ENCODE measurements at places on chromosomes 11 and 22.

- DNase-seq, result no peak
Measured at GRCh38 chr11:107044503-107044902, 26.2 kb upstream of the GUCY1A2 start.

- no peak for DNase-seq
Measured at GRCh38 chr11:66745356-66746235, 16.6 kb upstream of the SPTBN2 start.

DNA sequence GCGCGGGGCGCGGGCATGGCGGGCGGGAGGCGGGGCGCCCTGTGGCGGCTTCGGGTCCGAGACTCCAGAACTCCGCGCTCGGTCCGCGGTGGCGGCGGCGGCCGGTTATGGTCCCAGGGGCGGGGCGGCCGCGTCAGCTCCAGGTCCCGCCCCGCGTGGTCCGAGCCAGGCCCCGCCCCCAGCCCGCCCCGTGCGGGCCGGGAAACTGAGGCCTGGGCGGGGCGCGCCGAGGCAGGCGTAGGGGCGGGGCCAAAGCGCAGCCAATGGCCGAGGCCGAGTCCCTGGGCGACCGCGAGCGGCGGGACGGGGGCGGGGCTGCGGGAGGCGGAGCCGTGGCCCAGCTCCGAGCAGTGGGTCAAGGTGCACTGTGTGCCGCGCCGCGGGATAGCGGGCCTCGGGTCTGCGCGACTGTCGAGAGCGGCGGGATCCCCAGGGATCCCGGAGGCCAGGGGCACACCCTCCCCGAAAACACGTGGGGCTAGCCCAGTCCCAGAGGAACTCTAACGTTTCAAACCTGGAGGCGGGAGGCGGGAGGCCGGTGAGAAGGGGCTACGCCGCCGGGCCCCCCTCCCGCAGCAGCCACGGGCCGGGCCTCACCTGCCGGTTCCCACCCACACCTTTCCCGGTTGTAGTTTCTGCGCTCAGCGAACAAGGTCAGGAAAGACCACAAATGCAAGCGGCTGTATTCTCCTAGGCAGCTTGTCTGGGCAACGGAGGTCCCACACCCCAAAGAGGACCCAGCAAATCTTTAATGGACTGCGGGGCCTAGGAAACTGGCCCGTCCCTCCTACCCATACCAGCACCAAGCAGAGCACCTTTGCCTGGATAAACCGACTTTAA lies at the start of gene SLC25A1:
Gene SLC25A1, minus strand, starts transcription at position 80 of the 840 bp plus-strand sequence. Its CDS starts 63 bp downstream, at position 17.
- peak; percentile 61 for DNase-seq

GRCh38 chr11:6333095-6333494 lies 12.8 kb upstream of the CAVIN3 start:
- DNase-seq, result no peak

- no peak for DNase-seq
Measured at GRCh38 chr11:16215352-16215751, 141.0 kb downstream of the SOX6 start.

DNA sequence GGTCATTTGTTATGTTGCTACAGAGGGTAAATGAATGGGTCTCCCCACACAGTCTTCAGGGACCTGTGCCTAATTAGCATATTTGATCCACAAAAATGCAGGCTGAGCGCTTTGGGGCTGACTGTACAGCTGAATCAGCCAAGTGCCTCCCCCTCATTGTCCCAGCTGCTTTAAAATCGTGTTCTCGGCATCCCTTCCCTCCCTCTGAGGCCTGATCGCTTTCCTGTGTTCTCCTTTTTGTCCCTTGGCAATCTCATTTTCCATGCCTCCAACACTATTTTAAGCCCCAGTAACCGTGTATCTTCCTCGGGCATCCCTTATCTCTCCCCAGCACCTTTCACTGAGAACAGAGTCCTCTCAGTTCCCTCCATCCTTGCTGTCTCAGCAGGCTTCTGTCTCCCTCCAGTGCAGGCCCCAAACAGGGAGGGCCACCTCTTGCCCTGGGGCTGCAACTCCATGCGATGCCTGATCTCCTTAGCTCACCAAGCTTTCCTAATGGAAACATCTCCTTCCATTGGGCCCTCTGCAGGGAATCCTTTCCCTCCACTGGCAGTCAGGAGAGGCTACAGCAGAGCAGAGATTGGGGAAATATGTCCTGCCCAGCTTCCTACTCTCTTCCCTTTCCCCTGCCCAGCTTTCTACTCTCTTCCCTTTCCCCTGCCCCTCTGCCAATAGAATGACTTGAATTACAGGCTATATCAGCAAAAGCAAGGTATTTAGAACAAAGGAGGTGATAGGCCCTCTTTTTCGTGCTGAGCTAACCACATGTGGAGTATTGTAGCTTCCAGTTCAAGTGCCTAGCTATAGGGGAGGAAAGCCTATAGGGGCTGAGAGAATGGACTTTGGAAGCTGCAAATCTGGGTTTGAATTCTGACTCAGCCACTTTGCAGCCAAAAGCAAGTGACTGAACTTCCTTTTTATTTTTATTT lies 13.8 kb downstream of the UQCR10 start:
- no peak for DNase-seq

DNA sequence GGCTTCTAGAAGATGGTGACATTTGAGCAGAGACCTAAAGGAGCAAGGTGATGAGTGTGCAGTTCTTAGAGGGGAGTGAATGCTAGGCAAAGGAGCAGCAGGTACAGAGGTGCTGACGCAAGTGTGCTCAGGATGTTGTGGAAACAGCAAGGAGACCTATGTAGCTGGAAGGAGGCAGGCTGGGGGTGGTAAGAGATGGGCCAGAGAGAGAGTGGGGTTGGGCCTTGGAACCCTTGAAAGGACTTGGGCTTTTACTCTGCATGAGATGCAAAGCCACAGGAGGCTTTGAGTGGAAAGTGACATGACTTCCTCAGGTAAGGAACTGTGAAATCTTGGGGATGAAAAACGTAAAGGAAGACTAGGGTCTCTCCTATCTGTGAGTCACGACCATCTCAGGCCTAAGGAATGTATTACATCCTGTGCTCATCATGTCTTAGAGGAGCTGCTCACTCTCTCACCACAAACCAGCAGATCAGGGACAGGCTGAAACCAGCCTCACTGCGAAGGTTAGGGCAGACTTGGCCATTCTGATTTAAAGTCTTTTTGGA lies 65.4 kb downstream of the MICAL2 start:
- no peak for DNase-seq

DNA sequence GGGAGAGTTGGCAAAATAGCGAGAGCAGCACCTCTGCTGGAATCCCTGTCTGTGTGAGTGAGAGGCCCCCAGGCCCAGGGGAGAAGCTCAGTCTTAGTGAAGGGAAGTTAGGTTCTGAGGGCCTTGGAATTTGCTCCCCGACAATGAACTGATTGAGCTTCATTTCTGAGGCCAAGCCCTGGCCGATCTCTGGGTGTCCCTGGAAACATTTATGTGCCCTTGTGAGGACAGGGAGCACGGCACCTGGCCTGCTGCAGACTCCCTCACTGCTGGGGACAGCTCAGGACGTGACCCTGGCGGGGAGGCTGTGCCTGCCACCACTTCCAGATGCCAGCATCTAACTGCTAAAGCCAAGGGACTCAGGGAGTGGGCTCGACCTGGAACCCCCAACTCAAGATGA lies 52.0 kb downstream of the ARHGAP8 start:
- no peak for DNase-seq
